GOT3 (cell line): ENCODE measurements at places on chromosomes 1 and 21.

- DNase-seq = peak; percentile 38
These were observed at the start of gene CDC14A for GRCh38 chr1:100352267-100353070. TSS of gene CDC14A (plus strand) at chr1:100352506. CDS start at chr1:100352955, 449 bp downstream.

GRCh38 chr1:67627336-67627735, 57.7 kb upstream of the GADD45A start:
- no peak for DNase-seq

DNA sequence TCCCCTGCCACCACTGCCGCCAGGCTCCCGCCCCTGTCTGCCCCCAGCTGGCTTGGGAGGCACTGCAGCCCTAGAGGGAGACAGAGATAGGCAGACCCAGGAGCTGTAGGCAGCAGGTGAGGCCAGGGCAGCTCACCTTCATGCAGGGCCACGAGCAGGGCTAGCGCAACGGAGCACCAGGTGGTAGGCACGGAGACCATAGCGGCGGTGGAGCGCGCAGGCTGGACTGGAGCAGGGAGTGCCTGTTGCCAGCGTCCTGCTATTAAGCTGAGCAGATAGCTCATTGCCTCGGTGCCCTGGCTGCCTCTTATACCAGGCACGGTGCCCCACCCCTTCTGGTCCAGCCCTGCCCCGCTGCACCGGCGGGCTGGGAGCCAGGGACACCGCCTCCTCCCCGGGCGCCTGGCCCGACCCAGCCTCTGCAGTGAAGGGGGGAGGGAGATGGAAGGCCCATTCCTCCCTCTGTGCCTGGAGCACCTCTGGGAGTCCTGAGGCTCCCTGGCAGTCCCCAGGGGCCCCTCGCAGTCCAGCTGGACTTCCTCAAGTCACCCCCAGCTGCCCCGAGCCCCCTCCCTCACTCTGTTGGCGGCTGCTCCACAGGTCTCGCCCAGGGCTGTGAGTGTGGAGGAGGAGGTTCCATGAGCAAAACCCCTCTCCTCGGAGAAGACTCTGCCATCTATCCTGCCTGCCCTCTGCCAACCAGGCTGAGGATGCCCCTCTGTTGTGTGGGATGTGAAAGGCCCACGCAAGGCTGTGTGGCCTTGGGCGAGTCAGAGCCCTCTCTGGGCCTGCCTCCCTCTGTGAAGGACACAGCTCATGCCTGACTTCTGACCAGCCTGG, at the start of gene EDN2:
EDN2 (minus strand) TSS at position 282 of the 840 bp plus-strand sequence; CDS start at position 200, 82 bp downstream.
- DNase-seq = no peak

- DNase-seq = no peak
These were observed 130.1 kb downstream of the DMRTB1 start for GRCh38 chr1:53589043-53589887.

DNA sequence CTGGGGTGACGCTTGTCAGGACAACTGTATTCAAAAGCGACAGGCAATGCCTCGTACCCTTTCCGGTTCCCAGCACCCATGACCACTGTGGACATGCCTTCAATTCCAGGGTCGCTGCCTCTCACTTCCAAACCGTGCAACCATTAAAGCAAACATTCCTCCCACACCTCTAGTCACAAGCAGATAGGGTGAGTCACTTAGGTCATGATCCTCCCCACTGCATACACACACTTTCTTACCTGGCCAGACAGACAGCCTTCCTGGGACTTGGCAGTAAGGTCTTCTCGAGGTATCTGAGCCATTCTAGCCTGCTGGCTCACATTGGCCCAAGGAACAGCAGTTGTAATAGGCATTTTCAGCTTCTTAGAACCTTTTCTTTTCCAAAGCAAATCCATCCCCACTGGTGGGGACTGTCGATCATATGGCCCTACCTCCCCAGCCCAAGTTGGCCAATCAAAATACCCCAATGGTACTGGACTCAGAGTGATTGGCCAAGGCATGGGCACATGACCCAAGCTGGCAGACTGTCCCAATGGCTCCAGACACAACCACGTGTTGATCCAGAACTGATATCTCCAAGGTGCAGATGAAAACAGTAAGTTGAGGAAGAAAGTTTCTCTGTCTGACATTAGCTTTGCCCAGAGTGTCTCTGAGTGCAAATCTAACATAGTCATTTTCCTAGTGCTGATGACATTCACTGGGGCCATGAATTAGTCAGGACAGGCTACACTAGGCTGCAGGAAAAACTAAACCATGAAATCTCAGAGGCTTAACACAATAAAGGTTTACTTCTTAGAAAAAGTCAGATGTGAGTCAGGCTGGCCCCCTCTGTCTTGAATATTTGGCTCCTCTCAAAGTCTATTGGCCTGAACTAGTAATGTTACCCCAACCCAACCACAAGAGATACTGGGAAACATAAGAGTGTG, 113.8 kb downstream of the RRAGC start:
- no peak for DNase-seq

DNA sequence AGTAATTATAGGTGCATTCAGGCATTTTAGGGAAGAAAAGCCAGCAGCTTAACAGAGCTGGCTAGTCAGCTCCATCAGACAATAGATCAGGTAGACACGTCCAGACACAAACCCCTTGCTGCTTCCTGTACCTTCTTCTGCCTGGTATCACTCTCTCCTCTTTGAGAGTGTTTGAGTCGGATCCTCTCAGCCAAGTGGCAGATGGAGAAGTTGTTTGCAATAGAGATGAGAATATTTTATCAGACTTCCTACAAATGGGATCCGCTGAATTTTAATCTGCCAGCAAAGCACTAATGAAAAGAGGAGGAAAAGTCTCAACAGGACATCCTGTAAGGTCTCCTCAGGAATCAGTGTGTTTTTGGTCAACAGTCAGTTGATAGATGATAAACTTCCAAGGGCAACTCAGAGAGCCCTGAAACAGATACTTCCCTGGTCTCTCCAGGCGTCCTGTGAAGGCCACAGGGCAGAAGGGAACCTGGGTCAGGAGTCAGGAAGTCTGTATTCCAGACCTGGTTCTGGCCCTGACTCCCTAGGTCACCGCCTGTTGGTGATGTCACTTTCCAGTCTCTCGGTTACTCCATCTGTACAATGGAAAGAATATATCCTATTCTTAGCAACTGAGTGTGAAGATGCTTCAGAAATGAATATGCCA, 62.1 kb upstream of the PROX1 start:
- no peak for DNase-seq

- DNase-seq = no peak
These were observed 178.7 kb downstream of the MRPL39 start for GRCh38 chr21:25428537-25428936.

GRCh38 chr21:16186742-16187141, 457.0 kb downstream of the USP25 start:
- no peak for DNase-seq
